ENCODE measurements at places on chromosomes 16 and 17.

- DNase-seq, result no peak
These were observed 52.6 kb upstream of the CRISPLD2 start for GRCh38 chr16:84766978-84767773.

DNA sequence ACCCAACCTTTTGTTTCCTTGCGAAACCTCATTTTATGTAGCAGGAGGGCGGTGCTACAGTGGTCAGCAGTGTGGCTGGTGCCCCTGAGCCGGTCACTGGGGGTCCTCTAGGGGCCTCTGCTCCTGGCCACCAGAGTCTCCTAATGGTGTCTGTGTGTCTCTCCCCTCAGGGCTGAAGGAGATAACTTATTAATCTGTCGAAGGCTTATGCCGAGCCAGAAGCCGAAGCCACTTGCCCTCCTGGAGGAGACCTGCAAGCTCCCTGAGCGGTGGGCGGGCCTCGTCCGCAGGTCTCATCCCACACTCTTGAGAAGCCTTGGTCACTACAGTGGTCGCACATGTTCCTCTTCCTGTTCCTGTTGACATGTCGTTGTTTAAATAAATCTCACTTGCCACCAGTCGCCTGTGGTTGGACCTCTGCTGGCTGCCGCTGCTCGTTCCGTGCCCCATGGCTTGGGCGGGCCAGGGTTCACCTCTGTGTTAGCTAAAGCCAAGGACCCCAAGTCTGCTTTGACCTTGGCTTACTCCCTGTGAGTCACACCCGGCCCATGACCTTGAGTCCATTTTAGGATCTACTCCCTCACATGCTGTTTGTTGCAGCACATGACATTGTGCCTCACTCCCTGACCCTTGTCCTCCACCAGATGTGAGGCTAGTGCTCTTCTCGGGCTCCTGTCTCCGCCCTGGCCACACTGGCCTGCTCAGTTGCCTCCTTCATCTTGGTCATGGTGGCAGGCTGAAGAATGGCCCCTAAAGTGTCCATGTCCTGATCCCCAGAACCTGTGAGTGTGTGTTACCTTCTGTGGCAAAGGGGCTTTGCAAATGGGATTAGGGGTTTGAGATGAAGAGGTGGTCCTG lies 38.7 kb upstream of the AQP8 start:
- DNase-seq, result peak; percentile 34

GRCh38 chr17:21132428-21132827 lies 5.7 kb downstream of the DHRS7B start:
- DNase-seq, result no peak

- no peak for DNase-seq
These were observed 3.1 kb downstream of the CTC1 start for GRCh38 chr17:8244768-8245167.

DNA sequence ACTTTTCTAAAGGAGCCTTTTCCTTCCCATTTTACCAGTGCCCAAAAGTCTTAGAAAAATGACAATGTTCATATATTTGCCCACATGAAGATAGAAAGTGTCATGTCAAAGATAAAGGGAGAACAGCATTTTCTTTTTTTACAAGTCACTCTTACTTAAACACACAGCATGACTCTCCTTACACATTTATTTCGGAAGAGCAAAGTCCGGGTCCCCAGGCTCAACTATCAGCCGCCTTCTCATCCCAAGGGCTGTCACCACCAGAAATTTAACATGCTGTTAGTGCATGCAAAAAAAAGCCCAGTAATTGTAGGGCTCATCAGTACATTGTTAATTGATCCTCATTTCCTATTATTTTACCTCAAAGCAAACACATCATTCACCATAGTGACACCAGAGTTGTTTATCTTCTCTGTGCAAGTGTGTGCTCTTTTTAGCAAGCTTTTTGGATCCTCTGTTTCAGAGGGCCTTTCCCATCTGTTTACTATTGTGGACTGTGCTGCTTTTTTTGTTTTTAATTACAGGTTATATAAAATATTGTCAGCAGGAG lies 560.3 kb downstream of the WWOX start:
- DNase-seq, result no peak

DNA sequence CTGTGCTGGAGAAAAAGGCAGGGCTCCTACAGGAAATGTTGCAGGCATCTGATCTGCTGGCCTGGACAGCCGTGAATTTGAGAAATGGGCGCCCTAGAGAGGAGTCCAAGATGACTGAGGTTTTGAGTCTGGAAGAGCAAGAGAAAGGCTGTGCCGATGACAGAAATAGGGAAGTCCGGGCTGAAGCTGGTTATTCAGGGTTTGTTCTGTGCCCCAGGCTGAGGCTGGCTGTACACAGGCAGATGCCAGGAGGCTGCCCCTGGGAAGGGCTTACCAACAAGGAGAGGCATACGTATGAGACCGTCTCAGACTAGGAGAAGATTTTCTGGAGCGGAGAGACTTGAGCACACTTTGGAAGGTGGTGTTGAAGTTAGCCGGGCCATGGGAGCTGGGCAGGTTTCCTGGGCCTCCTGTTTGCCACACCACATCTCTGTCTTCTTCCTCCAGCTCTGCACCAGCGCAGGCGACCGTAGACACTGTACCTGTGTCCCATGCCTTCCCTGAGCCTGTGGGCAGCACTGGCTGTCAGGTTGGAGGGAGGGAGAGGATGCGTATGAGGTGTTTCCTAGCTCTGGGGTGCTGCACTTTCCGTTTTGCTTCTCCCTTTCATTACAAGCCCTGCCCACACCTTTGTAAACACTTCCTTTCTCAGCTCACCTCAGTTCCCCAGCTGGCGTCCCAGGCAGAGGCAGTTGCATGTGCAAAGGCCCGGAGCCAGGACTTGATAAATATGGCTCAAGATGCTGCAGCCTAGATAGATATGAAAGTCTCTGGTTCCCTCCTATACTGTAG lies 80.8 kb downstream of the SPECC1 start:
- DNase-seq, result no peak

DNA sequence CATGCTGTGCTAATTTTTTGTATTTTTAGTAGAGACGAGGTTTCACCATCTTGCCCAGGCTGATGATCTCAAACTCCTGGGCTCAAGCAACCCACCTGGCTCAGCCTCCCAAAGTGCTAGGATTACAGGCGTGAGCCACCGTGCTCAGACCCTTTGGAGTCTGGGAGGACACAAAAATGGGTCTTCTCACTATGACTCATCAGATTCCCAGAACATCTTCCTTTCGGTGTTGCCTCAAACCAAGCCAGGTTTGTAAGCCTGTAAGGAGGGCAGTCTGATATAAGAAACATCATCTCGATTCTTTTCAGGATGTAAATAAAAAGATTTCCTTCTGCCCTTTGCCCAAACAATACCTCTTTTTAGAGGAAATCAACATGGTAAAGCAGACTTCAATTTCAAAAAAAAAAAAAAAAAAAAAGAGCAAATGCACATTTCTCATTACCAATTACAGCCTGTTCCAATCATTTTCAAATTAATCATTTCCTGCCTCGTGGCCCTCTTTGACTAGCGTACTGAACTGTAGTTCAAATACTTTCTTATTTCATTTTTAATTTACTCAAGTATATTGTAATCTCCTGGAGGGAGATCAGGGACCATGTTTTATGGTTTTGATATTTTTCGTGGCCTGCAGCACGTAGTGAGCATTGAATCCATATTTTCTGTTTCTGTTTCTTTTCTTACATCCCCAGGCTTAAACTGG lies 409.6 kb downstream of the GRIN2A start:
- DNase-seq, result no peak

- DNase-seq, result no peak
These were observed 1.3 kb downstream of the SMPD3 start for GRCh38 chr16:68446681-68447652.
